B cell (primary cell): ENCODE measurements at places on chromosomes 12 and 14. TPM values are rescaled to one million over a fixed set of nuclear protein-coding genes. Genes with fewer than 3 reads are reported as not detected.
A peak's percentile ranks its signal among the peaks of the same experiment; 100 is the strongest.

The TSHR gene
- total RNA-seq: 0.37 and 0.61 TPM in 2 replicates

The IKZF4 gene
- total RNA-seq: 7.6 and 8.9 TPM in 2 replicates

The SLC4A8 gene
- total RNA-seq: 3.0 and 3.2 TPM in 2 replicates

The SNRPF gene
- 23.8 and 25.5 TPM in 2 replicates for total RNA-seq

The AKAP5 gene
- 1.4 and 1.7 TPM in 2 replicates for total RNA-seq

The E2F7 gene
- 0.29 and 0.42 TPM in 2 replicates for total RNA-seq

DNA sequence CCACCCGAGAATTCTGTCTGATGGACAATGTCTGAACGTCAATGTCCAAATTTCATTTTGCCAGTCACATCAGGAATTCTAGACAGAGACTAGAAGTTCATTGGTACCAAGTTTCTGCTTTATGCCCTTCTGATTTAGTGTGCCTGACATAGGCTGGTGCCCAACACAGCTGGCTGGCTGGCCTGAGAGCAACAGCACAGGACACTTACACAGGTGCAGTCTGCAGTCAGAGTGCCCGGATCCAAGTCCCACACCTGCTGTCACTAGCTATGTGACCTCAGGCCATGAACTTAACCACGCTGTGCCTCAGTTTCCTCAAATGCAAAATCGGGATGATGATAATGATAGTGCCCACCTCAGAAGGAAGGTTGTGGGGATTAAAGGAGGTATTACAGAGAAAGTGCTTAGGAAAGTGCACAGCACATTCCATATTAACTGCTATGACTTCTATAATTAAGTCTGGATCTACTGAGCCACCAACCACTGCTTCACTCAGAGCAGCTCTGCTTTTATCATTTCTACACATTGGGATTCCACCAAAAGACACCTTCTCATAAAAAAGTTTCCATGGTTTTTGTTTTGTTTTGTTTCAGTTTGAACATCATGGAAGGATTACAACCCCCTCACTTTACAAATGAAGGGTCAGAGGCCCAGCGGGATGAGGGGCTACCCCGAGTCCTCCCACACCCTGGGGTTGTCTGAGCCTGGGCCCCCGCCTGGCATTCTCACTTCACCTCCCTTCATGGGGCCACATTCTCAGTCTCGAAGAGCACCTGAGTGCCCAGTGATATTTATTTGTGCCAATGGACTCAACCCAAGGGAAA, 168.8 kb upstream of the BCL2L14 start:
- DNase-seq: no peak

GRCh38 chr14:86193756-86194155, 663.8 kb downstream of the FLRT2 start:
- DNase-seq: no peak

DNA sequence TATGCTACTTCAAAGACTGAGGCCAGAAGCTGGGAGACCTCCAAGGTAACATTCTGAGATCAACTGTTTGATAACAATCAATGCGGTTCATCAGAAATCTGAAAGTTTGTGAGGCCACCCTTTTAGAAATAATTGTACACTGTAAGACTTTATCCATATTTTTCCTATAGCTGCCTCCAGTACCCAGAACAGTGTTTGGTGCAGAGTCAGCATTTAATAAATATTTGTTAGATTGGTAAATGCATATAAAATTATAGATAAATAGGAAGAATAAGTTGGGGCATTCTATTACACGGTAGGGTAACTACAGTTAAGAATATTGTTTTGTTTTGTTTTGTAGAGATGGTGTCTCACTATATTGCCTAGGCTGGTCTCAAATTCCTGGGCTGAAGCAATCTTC, 141.4 kb downstream of the C12orf42 start:
- DNase-seq: no peak

DNA sequence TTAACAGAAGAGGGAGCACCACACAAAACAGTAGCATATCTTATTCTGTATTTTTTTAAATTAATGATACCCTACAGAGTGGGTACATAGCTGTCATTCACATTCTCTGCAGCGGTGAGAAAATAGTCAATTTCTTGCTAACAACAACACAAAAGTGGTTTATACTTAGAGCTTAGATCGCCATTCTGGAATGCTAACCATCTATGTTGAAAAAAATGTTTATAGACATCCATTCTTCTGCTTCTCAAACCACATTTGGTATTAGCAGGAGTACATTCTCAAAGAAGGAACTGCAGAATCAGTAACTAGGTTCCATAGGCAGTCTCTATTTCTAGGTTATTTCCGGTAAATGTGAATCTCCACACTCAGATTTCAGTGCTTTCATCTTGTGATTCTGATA, 185.9 kb downstream of the PPFIA2 start:
- DNase-seq: no peak

DNA sequence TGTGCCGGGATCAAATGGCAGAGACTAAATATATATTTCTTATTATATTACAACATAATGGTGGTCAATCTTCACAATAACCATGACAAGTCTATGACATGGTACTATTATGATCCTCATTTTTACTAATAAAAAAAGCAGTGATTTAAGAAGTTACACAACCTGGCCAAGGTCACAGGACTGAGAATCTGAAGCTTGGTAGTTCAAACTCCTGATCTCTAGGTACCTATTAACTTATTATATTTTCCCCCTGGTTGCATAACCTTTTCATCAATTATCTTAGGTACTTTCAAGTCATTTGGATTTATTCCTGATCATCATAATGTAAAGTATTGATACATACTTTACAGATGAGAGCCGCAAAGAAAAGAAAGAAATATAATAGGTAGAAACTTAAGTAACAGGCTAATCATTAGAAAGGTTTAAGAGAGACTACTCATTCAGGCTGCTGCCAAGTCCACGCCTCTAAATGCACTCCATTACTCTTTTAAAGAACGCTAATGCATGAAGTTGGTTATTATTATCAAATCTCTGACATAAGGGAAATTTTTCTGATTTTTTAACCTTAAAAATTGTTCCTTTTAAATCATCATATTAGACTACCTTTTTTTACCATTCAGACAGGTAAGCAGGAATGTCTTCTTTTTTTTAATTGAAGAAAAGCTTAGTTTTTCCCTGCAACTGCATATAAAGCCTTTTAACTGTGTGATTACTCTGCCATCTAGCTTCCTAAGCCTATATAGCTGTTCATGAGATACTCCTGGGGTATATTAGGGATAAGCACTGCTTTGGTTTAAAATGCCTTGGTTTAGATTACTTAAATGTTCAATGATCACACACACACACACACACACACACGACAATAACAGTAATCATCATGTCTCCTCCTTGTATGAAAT, 35.6 kb downstream of the RPS29 start:
- no peak for DNase-seq

DNA sequence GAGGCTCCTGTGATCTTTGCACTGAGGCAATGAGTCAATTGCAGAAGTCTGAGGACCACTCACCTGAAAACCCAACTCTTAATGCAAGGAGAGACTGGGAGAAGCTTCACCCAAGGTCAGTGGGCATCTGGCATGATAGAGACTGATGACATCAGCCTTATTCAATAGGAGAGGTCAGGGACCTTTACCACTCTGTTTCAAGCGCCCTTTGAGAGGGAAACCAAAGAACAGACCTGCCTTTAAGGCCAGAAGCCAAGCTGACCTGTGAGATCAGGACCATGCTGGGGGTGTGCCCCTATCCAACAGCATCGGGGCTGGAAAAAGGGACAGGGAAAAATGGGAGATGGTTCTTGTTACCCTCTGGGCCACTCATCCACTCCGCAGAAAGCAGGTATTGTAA, 83.3 kb upstream of the FOXN3 start:
- DNase-seq: no peak

- peak; percentile 80 for DNase-seq
Measured at GRCh38 chr12:49945394-49946080, 5.0 kb upstream of the AQP2 start.

- peak; percentile 52 for DNase-seq
Measured at GRCh38 chr14:95679998-95680735, 6.1 kb upstream of the TCL1B start.

DNA sequence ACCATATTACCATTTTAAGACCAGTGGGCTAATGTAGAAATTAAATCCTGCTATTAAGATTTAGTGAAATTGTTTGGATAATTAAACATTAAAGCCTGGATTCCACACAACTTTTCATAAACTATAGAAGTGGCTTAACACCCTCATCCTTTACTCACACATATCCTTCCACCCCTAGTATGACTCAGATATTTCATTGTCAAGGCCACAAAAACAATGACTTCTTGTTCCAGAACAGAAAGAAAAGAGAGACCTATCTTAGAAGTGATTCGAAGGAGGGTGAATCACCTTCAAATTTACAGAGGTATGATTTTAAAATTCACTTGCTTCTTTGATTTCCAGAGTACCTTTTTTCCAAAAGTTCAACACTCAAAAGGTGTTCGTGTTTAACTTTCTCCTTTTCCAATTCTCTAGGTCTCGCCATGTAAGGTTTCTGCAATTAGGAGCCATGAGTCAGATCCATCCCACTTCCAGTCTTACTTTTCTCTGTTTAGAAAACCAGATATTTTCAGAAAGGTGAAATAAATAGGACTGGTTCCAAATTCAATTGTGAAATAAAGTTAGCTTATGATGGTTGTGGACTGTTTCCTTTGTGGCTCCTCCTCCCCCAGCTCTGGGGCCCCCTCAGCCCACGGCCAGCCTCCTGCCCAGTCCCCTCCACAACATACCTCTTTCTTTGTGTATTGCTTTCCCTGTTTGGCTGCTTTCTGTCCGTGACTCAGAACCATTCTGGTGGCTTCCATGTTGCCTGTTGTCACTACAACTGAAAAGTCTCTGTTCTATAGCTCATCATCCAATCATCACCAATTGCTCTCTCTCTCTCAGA, 24.6 kb upstream of the MGP start:
- no peak for DNase-seq

- DNase-seq: no peak
Measured at GRCh38 chr12:40907115-40907527, 214.9 kb downstream of the CNTN1 start.

DNA sequence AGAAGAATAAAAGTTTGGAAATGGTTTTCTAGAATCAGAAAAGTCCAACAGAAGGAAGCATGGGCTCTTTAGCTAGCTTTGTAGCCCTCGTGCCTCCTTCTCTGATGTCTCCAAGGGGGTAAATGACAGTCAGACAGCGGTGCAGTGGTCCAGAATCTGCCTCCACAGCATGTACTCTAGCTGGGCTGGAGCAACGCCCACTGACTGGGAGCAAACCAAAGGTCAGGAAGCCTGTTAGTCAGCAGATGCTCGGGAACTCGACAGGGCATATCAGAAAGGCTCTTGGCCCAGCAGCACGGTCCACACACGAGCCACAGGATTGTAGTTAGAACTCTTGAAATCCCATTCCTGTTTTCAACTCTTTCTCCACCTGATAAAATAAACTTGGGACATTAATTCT, 164.3 kb downstream of the GRIN2B start:
- DNase-seq: no peak

DNA sequence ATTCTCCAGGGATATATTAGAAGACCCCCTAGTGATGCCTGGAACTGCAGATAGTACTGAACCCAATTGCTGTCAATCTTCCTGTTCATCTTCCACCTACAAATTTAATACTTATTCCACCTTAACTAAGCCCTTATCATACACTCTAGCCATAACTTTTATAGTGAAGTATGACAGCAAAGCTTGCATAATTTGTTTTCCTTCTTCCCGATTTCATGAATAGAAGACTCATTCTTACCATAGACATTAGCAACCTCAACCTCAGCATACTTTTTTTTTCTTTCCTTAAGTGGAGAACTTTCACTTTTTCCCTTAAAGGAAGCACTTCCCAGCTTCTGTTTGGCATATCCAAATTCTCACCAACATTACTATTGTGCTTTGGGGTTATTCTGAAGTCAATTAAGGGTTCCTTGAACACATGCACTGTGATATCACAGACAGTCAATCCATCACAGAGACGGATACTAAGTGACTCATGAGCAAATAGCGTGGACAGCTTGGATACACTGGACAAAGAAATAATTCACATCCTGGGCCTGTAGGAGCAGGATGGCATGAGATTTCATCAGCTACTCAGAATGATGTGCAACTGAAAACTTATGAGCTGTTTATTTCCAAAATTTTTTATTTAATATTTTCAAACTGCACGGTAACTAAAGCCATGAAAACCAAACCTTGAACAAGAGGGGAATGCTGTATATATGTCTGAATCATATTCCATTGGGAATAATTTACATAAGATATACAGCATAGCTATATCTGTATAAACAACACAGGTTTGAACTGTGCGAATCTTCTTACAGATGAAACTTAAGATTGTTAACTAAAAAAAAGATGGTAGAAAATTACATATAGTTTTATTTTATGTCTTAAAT, 63.9 kb downstream of the SYT1 start:
- DNase-seq: no peak

GRCh38 chr12:66191547-66192126, 2.6 kb downstream of the IRAK3 start:
- no peak for DNase-seq

- no peak for DNase-seq
Measured at GRCh38 chr14:100728962-100729361, 2.3 kb downstream of the DLK1 start.

DNA sequence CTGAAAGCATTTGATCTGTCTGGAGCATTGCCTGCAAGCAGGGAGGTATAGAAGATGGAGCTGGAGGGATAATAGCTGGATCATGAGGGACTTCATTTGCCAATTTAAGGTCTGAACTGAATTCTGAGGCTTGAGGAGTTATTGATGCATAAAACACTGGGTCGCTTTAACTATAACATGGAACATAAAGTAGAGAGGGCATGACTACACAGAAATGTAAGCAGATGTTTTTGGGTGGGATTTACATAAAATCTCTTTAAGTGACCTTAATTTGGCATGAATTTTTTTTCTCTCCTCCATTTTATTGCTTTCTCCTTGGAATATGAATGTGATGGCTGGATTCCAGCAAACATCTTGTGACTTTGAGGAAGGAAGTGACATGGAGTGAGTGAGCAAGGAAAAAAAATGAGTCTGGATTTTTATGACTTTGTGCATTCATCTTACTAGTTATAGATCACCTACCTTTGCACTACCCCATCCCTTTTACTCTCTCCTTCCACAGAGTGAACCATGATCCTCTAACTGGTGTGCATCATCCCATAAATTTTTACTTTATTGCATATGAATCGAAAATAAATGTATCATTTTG, 356.0 kb downstream of the DUSP6 start:
- no peak for DNase-seq

- no peak for DNase-seq
Measured at GRCh38 chr12:129530984-129531383, 372.8 kb downstream of the TMEM132D start.

GRCh38 chr14:23670481-23670880, 34.3 kb downstream of the DHRS2 start:
- DNase-seq: no peak

DNA sequence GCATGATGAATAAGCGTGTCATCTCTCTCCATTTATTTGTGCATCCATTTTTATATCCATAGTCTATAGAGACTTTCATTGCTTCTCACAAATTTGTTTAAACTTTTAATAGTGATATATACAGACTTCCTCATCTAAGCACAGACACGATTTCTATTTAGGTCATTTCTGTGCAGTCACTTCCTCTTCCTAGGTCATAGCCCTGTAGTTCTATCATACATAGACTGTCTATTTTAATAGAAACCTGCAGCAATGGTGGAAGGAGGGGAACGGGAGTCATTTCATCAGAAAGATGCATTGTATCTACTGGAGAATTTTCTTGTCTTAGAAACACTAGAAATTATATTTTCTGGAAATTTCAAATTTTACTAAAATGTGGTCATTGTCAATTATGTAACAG, 133.4 kb upstream of the FGD4 start:
- DNase-seq: peak; percentile 73

GRCh38 chr12:88228720-88229119, 86.6 kb downstream of the TMTC3 start:
- no peak for DNase-seq
